ENCODE measurements at places on chromosomes 6 and 20. TPM values are rescaled to one million over a fixed set of nuclear protein-coding genes. Genes with fewer than 3 reads are reported as not detected.

The CLDN20 gene
- total RNA-seq: 1.8 TPM

The KHDC1L gene
- total RNA-seq: 0.96 TPM

The CENPW gene
- total RNA-seq: 30.0 TPM

The HSPA1A gene
- total RNA-seq: 99.3 TPM

The SNPH gene
- total RNA-seq: 14.6 TPM

The DST gene
- 461 TPM for total RNA-seq

The GCM1 gene
- total RNA-seq: 0.52 TPM

DNA sequence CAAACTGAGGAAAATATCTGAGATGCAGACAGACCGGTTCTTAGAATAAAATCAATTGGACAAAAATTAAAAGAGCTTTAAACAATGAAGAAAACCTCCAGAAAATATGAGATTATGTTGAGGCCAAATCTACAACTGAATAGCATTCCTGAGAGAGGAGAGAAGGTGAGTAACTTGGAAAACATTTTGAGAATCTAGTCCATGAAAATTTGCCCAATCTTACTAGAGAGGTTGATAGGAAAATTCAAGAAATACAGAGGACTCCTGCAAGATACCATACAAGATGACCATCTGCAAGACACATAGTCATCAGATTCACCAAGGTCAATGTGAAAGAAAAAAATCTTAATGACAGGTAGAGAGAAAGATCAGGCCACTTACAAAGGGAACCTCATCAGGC lies 437.7 kb upstream of the ADGRB3 start:
- ATAC-seq: no peak

GRCh38 chr6:12715437-12715836 lies 1.1 kb upstream of the PHACTR1 start:
- ATAC-seq: no peak

DNA sequence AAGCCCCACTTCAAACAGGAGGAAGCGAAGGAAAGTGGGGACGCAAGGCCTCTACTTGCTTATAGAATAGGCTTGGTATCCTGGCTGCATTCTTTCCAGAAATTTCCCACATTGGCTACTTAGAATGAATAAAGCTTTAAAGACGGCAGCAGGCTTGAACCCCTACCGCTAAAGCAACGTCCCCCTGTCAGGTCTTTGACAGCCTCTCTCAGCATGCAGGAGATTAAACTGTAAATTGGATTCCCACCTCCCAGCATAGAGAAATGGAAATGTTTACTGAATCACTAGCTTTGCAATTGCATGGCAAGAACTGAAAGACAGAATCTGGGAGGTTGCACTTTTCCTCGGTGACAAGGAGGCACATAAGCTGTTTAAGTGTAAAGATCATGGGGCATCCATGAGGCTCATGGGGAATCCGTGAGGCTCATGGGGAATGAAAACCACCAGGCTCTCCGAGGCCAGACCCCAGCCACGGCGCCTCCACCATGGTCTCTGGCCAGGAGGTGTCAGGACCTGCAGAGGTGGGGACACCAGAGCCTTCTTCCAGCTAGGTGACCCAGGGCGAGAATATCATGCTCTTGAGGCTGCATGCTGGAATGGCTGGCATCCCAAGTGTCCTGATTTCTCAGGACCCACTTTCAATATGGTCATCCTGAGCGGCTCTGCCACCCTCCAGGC lies 10.3 kb downstream of the LEMD2 start:
- ATAC-seq: no peak

DNA sequence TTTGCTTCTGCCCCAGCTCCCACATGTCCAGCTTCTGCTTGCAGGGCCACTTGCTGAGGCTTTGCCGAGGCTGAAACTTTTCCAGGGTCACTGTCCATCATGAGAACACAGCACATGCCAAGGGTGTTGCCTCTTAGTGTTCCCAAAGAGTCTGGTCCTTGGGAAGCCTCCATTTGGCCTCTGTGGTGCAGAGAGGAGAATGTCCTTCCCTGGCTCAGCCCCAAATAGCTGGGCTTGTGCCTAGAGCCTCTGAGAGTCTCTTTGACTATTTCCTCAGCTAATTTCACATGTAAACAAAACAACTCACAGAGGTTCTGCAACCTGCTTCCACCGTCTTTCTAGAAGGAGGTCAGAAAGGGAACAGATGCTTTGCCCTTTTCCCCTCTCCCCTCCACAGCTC lies 40.4 kb upstream of the RAB23 start:
- ATAC-seq: no peak

- ATAC-seq: no peak
These were observed 1.1 kb upstream of the KLHL32 start for GRCh38 chr6:96923400-96923799.

DNA sequence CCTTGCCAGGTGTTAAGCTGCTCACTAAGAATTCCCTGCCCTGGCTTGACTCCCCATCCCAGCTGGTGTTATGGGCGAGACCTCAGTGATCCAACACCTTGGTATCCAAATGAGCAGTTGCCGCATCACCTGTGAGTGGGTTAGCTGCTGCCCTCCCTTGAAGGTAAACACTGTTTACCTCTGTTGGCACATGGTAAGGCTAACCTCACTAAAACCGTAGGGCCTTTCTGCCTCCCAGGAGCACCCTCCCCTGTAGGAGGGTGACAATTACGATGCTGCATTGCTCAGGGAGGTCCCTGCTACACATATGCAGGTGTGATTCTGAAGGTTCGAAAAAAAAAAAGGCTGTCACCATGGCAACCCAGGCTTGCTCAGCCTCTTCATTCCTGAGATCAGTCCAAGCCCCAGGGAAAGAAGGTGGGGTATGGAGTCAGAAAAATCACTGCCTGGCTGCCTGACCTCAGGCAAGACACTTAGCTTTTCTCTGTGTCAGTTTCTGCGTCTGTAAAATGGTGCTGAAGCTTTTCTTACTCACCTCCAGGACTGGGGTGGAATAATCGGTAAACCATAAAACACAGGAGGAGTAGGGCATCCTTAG lies 19.5 kb downstream of the PNPLA1 start:
- peak; percentile 41 for ATAC-seq

DNA sequence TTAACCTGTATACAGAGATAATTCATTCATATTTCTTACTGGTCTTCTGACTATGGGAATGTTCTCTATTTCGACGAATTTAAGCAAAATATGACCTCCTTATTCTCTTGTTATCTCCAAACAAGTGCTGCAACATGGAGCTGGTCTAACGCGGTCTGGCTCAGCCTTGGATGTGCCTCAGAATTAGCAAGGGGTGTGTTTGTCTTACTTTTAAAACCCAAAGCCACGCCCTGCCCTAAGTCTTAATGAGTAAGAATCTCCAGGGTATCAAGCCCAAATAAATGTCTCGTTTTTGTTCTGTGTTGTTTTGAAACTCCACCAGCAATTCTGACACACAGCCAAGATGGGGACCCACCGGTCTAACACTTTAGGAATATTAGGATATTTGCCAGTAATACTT lies 99.2 kb downstream of the ATP9A start:
- no peak for ATAC-seq

DNA sequence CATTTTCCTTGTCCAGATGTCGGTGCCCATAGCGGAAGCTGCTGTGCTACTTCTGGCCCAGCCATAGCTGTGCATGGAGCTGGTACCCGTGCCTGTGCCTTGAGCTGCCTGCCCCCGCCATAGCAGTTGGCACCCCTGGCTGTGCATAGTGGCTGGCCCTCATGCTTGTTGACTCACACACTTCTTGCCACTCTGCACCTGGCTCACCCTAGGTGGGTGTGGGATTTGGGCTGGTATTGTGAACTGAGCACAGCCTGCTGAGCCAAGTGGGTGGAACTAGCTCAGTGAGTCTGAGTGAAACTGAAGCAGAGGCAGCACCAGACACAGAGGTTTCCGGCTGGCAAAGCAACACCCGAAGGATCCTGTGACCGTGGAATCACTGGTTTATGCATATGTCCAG lies 689.5 kb upstream of the EYS start:
- no peak for ATAC-seq

DNA sequence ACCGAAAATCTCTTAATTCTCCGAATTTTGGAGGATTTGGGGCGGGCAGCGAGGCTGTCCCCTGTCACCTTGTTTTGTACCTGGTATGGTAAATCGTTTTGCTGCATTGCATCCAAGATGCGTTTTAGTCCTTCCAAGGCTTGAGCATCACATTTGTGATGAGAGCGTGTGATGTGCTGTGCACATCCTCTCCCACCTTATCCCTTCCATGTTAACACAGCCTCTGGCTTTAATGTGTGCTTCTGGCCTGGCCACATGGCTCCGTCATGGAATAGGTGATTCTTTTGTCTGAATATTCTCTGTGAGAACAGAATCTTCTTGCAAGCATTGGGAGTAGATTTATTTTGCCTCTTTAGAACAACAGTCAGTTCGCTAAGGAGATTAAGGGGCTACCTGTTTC lies 763 bp downstream of the TMEM14A start:
- ATAC-seq: no peak

GRCh38 chr20:32828029-32828680 lies 8.4 kb downstream of the MAPRE1 start:
- no peak for ATAC-seq
